ENCODE measurements at places on chromosomes 5 and 9. TPM values are rescaled to one million over a fixed set of nuclear protein-coding genes. Genes with fewer than 3 reads are reported as not detected.

SLC6A7 gene
- total RNA-seq, result 0.19 TPM

IFNA5 gene
- not detected for total RNA-seq

NR5A1 gene
- total RNA-seq, result 0.14 TPM

OBP2B gene
- not detected for total RNA-seq

MED10 gene
- 28.5 TPM for total RNA-seq

PELO gene
- 61.8 TPM for total RNA-seq

ECM2 gene
- 27.6 TPM for total RNA-seq

ZNF622 gene
- total RNA-seq, result 21.9 TPM

GFPT2 gene
- 75.4 TPM for total RNA-seq

Data from posterior vena cava (tissue), 2 donors.